ENCODE measurements at places on chromosomes 3 and 15. TPM values are rescaled to one million over a fixed set of nuclear protein-coding genes. Genes with fewer than 3 reads are reported as not detected.

Gene THPO
- total RNA-seq: 0.55 TPM

Gene PAQR5
- 11.5 TPM for total RNA-seq

GRCh38 chr15:80055933-80056332 lies 3.5 kb upstream of the ZFAND6 start:
- H3K4me1 ChIP-seq: peaks cover 15% of the 10 kb centered on the region
- no peak overlapping the region for H3K27ac ChIP-seq
- no peaks in the 10 kb centered on the region for H3K36me3 ChIP-seq
- DNase-seq: no peak

Gene CPA3
- total RNA-seq: not detected

Gene KPNA1
- 58.2 TPM for total RNA-seq

Gene SLC28A2
- not detected for total RNA-seq

Gene TMOD2
- 3.3 TPM for total RNA-seq

Gene RLBP1
- total RNA-seq: not detected

Gene TMEM212
- not detected for total RNA-seq

Gene CCR3
- not detected for total RNA-seq

GRCh38 chr3:43753741-43754715 lies 63.3 kb downstream of the ABHD5 start:
- H3K27me3 ChIP-seq: no peaks in the 10 kb centered on the region
- no peak overlapping the region for H3K27ac ChIP-seq
- DNase-seq: no peak
- H3K4me1 ChIP-seq: peaks cover 13% of the 10 kb centered on the region
- H3K4me3 ChIP-seq: no peak overlapping the region
- no peaks in the 10 kb centered on the region for H3K36me3 ChIP-seq

- no peaks in the 10 kb centered on the region for H3K36me3 ChIP-seq
- peaks cover 4% of the 10 kb centered on the region for H3K4me1 ChIP-seq
- H3K27ac ChIP-seq: no peak overlapping the region
Measured at GRCh38 chr3:174675406-174675805, 183.7 kb upstream of the NAALADL2 start.
